Left ventricle myocardium inferior (tissue), 1 donor: ENCODE measurements at places on chromosomes 11 and 22. TPM values are rescaled to one million over a fixed set of nuclear protein-coding genes. Genes with fewer than 3 reads are reported as not detected.

DNA sequence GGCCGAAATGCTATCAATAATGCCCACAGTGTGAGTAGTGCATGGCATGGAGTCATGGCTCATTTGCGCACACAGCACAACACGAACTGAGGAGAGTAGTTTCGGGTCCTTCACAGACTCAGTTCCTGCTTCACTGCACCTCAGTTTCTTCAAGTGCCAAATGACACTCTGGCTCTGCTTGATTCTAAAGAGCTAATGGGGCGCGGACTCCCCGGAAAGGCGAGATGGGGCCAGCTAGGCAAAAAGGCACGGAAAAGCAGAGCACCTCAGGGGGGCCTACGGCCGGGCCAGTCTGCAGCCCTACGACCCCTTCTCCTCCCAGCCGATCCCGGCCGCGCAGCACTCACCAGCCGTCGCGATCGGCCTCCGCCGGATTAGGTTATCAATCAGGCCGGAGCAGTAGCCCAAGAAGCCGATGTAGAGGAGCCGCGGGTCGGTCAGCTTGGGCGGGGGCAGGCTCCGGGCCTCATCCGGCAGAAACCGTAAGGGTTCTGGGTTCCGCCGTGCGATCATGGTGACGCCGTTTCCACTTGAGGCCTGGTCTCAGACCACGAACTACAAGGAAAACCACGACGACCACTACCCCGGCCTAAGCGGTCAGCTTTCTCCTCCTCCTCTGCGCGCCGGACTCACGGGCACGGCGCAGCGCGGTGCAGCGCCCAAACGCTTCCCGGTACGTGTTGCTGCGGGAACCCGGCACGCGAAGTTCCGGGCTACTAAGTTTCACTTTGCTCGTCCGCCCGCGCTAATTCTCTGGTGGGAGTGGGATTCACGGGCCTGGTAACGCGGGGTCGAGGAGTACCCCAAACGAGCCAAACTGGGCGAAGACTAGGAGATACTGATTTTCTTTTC lies at the start of gene NDUFC2:
TSS of gene NDUFC2 (minus strand) at position 631 of the 852 bp plus-strand sequence. CDS start at position 513, 118 bp downstream.
- DNase-seq, result peak; percentile 82

GRCh38 chr11:80041136-80042000 lies 600.5 kb upstream of the TENM4 start:
- DNase-seq, result no peak

The P2RX3 gene
- 1.4 TPM for total RNA-seq

The XKR3 gene
- not detected for total RNA-seq

The TRPM5 gene
- not detected for total RNA-seq

The TFIP11 gene
- total RNA-seq, result 25.7 TPM
